Lower lobe of right lung (tissue), 2 donors: ENCODE measurements at places on chromosomes 13 and 19. TPM values are rescaled to one million over a fixed set of nuclear protein-coding genes. Genes with fewer than 3 reads are reported as not detected.

STOML3 gene
- 2.7 TPM for total RNA-seq

- peaks cover 56% of the 10 kb centered on the region for H3K4me1 ChIP-seq
- peak; percentile 49 for DNase-seq
- peak overlapping the region; percentile 93 for H3K4me3 ChIP-seq
- peak overlapping the region; percentile 100 for H3K27ac ChIP-seq
- no peaks in the 10 kb centered on the region for H3K27me3 ChIP-seq
Measured at GRCh38 chr13:48235341-48236135, 2.5 kb downstream of the ITM2B start.

GRCh38 chr13:20796791-20797508 is 23.2 kb upstream of the EEF1AKMT1 start:
- H3K4me3 ChIP-seq, result no peak overlapping the region
- no peak overlapping the region for H3K27ac ChIP-seq

CEACAM16 gene
- not detected for total RNA-seq

ZNF20 gene
- 6.6 TPM for total RNA-seq

ZNF221 gene
- 6.2 TPM for total RNA-seq

ZNF497 gene
- 2.5 TPM for total RNA-seq

NLRP9 gene
- total RNA-seq, result not detected

DNA sequence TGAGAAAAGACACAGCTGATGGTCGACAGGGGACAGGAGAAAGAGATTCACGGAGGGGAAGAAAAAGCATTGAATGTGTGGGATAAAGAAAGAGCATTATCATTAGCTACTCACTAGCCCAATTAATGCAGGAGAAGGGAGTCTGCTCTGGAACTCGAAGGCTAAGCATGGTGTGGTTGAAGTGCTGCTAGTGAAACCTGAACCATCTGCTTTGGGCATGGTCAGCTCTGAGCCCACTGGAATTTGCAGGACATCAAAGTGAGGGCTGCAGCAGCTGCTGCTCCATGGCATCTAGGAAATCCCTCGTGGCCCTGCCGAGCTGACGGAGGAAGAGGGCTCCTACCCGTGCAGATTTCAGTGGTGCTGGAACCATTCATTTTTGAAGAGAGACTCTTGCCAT is 320.3 kb downstream of the ATP8A2 start:
- H3K36me3 ChIP-seq, result no peaks in the 10 kb centered on the region
- no peak overlapping the region for H3K27ac ChIP-seq
- no peak for DNase-seq
- no peaks in the 10 kb centered on the region for H3K27me3 ChIP-seq
- no peaks in the 10 kb centered on the region for H3K4me1 ChIP-seq

BORA gene
- 3.0 TPM for total RNA-seq

DNA sequence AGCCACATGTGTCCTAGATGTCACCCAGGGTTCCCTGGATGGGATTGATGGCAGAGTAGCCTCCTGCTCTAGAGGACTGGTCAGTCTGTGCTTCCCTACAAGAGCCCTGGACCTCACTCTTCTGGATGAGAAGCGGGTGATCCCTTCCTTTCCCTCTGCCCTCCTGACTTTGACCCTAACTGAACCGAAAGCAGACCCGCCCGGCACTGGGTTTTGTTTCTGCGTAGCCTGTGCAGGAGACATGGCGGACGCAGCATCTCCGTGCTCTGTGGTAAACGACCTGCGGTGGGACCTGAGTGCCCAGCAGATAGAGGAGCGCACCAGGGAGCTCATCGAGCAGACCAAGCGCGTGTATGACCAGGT is 4.9 kb downstream of the THOP1 start:
- DNase-seq, result no peak
- H3K27ac ChIP-seq, result no peak overlapping the region
- peaks cover 22% of the 10 kb centered on the region for H3K36me3 ChIP-seq
- peaks cover 8% of the 10 kb centered on the region for H3K4me1 ChIP-seq
- H3K4me3 ChIP-seq, result no peak overlapping the region

GRCh38 chr19:14972676-14973075 is 7.0 kb downstream of the SLC1A6 start:
- H3K27ac ChIP-seq, result no peak overlapping the region
- H3K36me3 ChIP-seq, result no peaks in the 10 kb centered on the region
- DNase-seq, result no peak
- no peaks in the 10 kb centered on the region for H3K4me1 ChIP-seq
- peaks cover 20% of the 10 kb centered on the region for H3K27me3 ChIP-seq

DNA sequence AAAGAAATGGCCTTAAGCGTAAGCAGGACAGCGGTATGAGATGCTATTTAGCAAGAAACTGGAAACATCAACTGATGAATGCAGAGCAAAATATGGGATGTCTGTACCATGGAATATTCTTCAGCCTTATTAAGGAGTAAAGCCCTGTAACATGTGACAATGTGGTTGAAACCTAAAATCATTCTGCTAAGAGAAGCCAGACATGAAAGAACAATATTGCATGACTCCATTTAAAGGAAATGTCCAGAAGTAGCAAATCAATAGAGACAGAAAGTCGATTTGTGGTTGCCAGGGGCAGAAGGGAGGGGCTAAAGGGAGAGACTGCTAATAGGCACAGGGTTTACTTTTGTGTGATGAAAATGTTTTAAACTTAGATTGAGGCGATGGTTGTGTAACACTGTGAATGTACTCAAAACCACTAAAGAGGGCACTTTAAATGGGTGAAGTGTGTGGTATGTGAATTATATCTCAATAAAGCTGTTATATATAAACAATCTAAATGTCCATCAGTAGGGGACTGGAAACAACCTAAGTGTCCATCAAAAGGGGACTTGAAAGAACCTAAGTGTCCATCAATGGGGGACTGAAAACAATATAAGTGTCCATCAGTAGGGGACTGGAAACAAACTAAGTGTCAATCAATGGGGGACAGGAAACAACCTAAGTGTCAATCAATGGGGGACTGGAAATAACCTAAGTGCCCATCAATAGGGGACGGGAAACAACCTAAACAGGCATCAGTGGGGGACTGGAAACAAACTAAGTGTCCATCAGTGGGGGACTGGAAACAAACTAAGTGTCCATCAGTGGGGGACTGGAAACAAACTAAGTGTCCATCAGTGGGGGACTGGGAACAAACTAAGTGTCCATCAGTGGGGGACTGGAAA is 45.4 kb downstream of the CCL25 start:
- H3K4me1 ChIP-seq, result no peaks in the 10 kb centered on the region
- no peak overlapping the region for H3K27ac ChIP-seq
- DNase-seq, result peak; percentile 4
- H3K4me3 ChIP-seq, result no peak overlapping the region
- no peaks in the 10 kb centered on the region for H3K36me3 ChIP-seq

DNA sequence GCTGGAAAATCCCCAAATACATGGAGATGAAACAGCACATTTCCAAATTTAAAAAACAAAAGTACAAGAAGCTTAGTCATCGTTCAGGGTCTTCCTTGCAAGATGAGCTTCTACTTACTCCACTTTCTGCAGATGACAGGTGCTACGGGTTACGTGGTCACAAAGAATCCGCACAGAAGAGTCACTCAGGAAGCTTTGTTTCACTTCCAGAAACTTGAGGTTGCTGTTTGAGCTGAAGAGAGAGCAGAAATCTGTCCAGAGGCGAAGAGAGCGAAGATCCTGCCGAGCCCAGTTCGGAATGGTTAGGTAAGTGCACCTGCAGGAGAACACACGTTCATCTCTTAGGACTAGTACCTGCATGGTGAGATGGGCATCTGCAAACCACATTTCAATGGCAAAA is 9.4 kb downstream of the NLRP7 start:
- H3K4me3 ChIP-seq, result no peak overlapping the region
- H3K27me3 ChIP-seq, result no peaks in the 10 kb centered on the region
- no peak overlapping the region for H3K27ac ChIP-seq
- no peaks in the 10 kb centered on the region for H3K36me3 ChIP-seq
- DNase-seq, result no peak
